Transverse colon (tissue), 4 donors: ENCODE measurements at places on chromosomes 16 and 17. TPM values are rescaled to one million over a fixed set of nuclear protein-coding genes. Genes with fewer than 3 reads are reported as not detected.

- no peak overlapping the region for H3K4me3 ChIP-seq
- H3K36me3 ChIP-seq: no peaks in the 10 kb centered on the region
- no peaks in the 10 kb centered on the region for H3K4me1 ChIP-seq
- H3K27ac ChIP-seq: no peak overlapping the region
- H3K27me3 ChIP-seq: peaks cover 64% of the 10 kb centered on the region
Observed at GRCh38 chr17:66836063-66837005, 1.4 kb downstream of the CACNG5 start.

GRCh38 chr17:72455562-72455961 is 334.7 kb downstream of the SOX9 start:
- H3K4me1 ChIP-seq: peaks cover 50% of the 10 kb centered on the region
- H3K27me3 ChIP-seq: no peaks in the 10 kb centered on the region
- no peak for DNase-seq
- H3K27ac ChIP-seq: peak overlapping the region; percentile 78
- H3K36me3 ChIP-seq: no peaks in the 10 kb centered on the region
- H3K4me3 ChIP-seq: no peak overlapping the region

DNA sequence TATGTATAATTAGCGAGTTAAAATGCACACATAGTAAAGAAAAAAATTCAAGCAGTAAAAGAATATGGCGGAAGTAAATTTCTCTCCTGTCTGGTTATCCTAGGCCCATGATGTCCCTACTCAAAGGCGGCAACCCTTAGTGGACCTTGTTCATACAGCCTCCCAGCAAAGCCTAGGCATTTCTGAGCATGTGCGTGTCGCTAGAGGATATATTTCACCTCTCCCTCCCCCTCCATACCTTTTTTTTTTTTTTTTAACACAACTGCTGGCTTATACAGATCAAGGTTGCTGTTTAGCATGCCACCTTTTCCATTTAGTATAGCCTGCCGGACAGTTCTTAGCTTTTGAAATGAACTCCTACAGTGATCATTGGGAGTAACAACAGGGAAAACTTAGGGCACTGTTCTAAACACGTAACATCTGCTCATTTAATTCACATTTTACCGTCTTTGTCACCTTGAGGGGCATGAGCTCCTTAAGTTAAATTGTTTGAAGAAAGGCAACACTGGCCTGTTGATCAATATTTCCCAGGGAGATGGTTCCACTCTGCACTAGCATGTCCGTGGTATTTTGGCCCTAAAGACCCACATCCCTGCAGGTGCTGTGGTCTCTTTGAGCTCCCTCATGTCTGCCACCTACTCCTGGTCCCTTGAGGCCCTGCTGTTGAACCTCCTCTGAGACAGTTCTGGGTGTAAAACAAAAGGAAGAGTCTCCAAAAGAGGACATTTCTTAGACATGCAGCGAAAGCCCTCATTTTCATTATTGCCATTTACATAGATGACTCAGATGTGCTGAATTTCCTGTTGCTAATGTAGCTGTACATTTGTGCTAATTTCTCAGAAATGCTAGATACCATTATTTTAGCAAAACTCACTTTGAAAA is 4.1 kb upstream of the TNFRSF13B start:
- H3K27me3 ChIP-seq: peaks cover 4% of the 10 kb centered on the region
- peaks cover 2% of the 10 kb centered on the region for H3K4me1 ChIP-seq
- no peak overlapping the region for H3K27ac ChIP-seq
- no peaks in the 10 kb centered on the region for H3K36me3 ChIP-seq

DNA sequence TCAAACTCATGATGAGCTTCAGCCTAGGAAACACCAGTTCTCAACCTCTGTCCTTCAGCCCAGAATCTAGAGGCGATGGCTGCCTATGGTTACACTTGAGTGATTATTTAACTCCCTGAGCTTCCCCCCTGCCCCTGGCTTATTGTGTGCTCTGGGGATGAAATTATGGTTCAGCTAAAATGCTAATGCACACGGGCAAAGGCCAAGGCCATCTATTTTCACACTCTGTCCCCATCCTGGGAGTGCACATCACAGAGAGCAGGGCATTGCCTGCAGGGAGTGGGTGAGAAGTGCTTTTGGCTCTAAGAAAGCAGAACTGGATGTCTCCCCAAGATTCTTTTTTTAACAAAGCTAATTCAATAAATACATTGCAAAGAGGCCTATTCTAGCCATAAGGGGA is 21.6 kb upstream of the CACNG5 start:
- no peaks in the 10 kb centered on the region for H3K36me3 ChIP-seq
- H3K27ac ChIP-seq: no peak overlapping the region
- DNase-seq: no peak
- no peaks in the 10 kb centered on the region for H3K4me1 ChIP-seq

DNA sequence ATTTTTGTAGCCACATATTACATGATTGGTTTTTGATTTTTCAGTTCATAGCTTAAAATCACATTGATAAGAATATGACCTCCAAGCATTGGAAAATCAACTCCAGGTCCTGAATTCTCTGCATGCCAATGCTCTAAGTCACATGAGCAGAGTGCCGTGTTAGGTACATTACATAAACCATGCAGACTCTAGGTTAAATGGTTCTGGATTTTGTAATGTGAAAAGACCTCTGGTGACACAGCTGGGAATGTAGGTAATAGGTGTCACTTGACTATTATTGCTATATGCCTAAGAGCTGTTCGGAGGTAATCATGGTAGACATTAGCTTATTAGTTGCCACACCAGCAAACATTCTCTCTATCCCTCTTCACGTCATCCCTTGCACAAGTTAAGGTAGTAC is 231.1 kb upstream of the SALL1 start:
- no peak for DNase-seq
- H3K36me3 ChIP-seq: no peaks in the 10 kb centered on the region
- no peaks in the 10 kb centered on the region for H3K4me1 ChIP-seq
- no peaks in the 10 kb centered on the region for H3K27me3 ChIP-seq

The OR4D1 gene
- not detected for total RNA-seq

The NGFR gene
- total RNA-seq: 12.7 TPM

The GJD3 gene
- not detected for total RNA-seq
